Stimulated activated CD8-positive, alpha-beta memory T cell treated with anti-CD3 and anti-CD28 coated beads, Interleukin-15, amount 100 ng/mL, for 1 hour (primary cell): ENCODE measurements at places on chromosomes 16 and 17.

DNA sequence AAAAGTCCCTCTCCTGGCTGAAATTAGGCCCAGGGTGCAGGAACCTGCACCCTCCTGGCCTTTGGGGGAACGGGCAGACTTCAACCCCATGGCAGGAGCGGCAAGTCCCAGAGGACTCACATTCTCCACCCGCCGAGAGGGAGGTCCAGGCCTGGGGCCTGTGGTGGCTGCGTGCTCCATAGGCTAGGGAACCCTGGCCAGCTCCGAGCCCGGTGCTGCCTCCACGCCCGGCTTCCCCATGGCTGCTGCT is 130 bp downstream of the CCDC78 start:
- DNase-seq: no peak

GRCh38 chr16:56999409-57000270 is 10.3 kb downstream of the NLRC5 start:
- no peak for DNase-seq

DNA sequence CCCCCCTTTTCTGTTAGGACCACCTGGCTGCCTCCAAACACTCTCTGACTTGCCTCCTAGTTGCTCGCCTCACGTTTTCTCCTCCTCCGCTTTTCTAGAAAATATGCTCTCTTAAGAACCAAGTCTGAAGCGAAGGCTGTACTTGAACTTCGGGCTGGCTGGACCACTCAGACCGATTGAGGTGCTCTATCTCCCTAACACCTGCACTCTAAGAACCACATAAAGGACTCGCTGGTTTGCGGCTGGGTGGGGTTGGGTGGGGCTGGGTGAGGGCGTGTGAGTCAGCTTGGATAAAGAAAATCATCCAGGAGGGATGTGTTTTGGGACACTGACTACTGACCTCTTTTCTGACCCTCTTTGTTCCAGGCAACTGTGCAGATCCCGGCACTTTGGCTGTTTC is 22.9 kb upstream of the TMEM220 start:
- DNase-seq: no peak

DNA sequence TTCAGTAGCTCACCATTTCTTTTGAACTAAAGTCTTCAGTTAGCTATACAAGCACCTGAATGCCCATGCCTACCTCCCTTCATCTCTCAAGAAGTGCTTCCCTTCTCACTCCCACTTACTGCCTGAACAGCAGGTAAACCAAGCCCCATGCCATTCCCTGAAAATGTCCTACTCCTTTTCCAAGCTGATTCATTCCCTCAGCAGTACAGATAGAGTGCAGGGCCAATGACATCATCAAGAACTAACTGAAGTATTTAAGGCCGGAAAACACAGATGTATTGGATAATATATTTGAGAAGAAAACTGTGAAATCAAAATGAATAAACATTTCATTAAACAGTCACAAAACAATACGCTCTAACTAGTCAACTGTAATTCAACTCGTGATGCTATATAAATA is 478.8 kb upstream of the CDH11 start:
- no peak for DNase-seq
